CD8-positive, alpha-beta T cell (primary cell): ENCODE measurements at places on chromosomes 5 and 9. TPM values are rescaled to one million over a fixed set of nuclear protein-coding genes. Genes with fewer than 3 reads are reported as not detected.

GRCh38 chr5:54243483-54244080, 66.8 kb downstream of the ARL15 start:
- DNase-seq = no peak

Gene GRXCR2
- not detected for total RNA-seq

Gene GTF3C5
- 58.7 TPM for total RNA-seq

Gene CNTNAP3B
- not detected for total RNA-seq

Gene SIGMAR1
- 8.5 TPM for total RNA-seq

- DNase-seq = no peak
These were observed 72.1 kb upstream of the HSPB3 start for GRCh38 chr5:54383225-54383901.

DNA sequence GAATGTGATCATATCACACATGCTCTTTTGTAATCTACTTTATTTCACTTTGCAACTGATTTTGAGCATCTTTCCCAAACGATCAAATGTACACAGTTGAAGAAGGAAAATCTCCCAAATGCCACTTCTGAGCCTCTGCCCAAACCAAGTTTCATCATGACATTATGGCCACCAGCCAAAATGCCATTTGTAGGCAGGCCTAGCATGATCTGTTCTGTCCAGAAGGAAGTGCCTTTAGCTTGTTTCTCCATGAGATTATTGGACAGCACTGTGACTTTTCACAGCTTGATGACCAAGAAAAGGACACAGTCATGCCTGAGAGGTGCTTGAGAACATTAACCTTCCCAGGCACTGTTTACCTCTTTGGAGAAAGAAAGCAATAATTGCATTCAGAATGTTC, 73.2 kb upstream of the PIP5K1B start:
- DNase-seq = no peak

- DNase-seq = no peak
These were observed 83.9 kb downstream of the NR3C1 start for GRCh38 chr5:143319437-143320227.

Gene ADGRV1
- 0.50 TPM for total RNA-seq

Gene ANKRD55
- not detected for total RNA-seq

Gene KCTD16
- total RNA-seq = not detected

GRCh38 chr5:19536387-19536786, 451.6 kb downstream of the CDH18 start:
- no peak for DNase-seq

DNA sequence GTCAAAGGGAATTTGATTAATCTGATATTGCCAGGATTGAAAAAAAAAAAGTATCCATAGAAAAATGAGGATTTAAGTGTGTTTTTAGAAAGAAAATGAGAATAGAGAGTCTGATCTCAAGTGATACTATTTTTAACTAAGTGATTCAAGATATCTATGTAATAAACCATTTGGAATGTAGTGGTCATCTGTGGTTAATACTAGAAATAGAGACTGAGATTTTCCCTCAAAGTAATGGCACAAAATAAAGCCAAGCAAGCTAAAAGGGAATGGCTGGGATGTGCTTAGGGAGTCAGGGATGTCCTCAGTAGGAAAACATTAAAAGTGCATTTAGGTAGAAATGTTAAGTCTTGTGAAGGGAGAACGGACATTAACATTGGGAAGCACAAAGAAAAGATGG, 90.6 kb downstream of the FBXO4 start:
- DNase-seq = no peak

DNA sequence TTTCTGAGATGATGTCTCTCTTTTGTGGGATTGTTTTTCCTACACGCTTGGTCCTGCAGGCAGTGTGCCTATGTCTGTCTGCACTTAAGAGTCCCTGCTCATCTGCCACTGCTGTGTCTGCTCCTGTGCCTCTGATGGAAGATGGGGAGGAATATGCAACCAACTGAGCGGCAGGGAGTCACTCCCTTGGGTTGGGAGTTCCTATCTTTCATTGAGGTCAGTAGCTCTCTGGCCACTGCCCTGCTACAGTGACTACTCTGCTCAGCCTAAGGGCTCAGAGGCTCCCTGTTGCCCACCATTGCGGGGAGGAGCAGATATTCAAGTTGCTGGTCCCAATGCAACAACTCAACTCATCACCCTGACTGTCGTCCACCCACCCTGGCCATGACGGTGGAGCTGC, 13.4 kb upstream of the FAM163B start:
- DNase-seq = no peak

Gene LCN12
- total RNA-seq = 2.4 TPM

Gene IRX1
- not detected for total RNA-seq

Gene RGS7BP
- not detected for total RNA-seq

Gene CMBL
- not detected for total RNA-seq

DNA sequence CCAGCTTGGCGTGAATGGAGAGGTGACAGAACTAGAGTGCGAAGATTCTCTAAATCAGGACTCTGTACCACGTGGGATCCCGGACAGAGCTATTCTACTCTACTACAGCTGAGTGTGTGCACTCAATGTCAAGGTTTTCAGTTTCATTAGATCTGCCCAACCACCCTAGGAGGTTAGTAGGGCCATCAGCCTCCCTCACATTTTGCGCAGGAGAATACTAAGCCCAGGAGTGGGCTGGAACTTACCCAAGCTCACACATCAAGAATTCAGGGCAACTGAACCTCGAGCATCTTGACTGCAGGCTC, 68.3 kb upstream of the TBC1D2 start:
- no peak for DNase-seq

GRCh38 chr5:16597946-16598694, 18.7 kb downstream of the RETREG1 start:
- no peak for DNase-seq

GRCh38 chr5:157370967-157371366, 89.0 kb upstream of the NIPAL4 start:
- no peak for DNase-seq

DNA sequence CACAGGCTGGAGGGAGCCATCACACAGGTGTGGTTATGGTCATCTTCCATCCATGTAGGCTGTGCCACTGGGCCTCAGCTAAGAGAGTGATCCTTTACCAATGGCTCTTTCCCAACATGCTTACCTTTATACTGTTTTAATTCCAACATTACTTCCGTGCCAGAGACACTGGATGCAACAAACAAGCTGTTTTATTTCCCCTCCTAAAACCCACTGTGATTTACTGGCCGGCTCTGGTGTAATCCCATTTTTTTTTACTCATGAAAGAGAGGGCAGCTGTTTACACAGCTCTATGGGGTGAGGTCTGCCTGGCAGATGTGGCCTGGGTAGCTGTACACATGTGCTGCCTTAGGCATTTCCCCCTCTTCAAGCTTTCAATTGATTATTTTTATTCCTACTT, 58.5 kb downstream of the MACROH2A1 start:
- no peak for DNase-seq

DNA sequence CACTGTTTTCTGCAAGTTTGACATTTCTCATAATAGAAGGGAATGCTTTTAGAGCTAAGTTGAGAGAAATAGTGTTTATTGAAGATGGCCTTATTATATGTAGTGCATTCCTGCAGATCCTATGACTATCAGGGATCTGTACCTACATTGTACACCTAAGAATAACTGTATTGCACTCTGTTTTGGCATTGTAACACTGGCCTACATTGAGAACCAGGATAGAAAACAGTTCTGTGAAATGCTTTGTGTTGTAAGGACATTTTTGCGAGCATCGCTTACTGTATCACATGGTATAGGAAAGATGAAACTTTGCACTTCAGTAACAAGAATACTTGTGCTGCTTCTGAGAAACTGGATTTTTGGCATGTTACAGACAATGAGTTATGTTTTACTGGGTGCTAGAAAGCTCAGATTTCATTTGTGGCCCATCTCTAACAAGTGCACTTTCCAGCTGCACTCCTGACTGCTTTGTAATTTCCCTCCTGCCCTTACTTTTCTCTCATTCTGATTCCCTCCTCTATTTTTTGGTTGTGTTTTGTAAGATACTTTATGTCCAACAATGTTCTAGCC, 30.6 kb downstream of the C9orf85 start:
- no peak for DNase-seq

Gene PCDHB12
- total RNA-seq = not detected

Gene SLC6A7
- not detected for total RNA-seq

DNA sequence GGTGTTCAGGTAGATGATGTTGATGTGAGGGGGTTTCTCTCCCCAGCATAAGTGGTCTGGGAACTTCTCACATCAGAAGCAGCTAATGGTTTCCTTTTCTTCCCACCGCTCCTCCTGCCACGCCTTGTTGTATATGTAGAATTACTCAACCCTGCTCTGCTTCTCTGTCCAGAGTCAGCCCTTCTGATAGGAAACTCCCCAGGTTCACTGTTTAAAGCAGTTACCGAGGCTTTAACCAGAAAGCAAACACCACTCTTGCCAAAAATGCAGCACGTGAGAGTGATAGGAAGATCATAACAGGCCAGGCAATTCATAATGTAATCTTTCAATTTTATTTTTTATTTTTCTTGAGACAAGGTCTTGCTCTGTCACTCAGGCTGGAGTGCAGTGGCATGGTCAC, 10.5 kb upstream of the TMEM252 start:
- no peak for DNase-seq

Gene GNA14
- total RNA-seq = not detected

DNA sequence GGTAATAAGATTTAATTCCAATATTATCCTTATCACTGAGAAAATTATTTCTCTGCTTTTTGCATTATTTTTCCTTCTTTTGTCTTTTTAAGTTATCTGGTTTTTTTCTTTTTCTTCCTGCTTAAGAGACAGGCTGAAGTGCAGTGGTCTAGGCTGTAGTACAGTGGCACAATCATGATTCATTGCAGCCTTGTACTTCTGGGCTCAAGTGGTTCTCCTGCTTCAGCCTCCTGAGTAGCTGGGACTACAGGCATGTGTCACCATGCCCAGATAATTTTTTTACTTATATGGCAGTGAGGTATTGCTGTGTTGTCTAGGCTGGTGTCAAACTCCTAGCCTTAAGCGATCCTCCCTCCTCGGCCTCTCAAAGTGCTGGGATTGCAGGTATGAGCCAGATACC, 93.9 kb downstream of the SLC44A1 start:
- DNase-seq = no peak

Gene SLC36A3
- not detected for total RNA-seq

GRCh38 chr5:132089363-132089762, 15.8 kb downstream of the CSF2 start:
- DNase-seq = no peak

- DNase-seq = peak; percentile 14
These were observed 4.2 kb downstream of the DPP7 start for GRCh38 chr9:137110147-137110910.

DNA sequence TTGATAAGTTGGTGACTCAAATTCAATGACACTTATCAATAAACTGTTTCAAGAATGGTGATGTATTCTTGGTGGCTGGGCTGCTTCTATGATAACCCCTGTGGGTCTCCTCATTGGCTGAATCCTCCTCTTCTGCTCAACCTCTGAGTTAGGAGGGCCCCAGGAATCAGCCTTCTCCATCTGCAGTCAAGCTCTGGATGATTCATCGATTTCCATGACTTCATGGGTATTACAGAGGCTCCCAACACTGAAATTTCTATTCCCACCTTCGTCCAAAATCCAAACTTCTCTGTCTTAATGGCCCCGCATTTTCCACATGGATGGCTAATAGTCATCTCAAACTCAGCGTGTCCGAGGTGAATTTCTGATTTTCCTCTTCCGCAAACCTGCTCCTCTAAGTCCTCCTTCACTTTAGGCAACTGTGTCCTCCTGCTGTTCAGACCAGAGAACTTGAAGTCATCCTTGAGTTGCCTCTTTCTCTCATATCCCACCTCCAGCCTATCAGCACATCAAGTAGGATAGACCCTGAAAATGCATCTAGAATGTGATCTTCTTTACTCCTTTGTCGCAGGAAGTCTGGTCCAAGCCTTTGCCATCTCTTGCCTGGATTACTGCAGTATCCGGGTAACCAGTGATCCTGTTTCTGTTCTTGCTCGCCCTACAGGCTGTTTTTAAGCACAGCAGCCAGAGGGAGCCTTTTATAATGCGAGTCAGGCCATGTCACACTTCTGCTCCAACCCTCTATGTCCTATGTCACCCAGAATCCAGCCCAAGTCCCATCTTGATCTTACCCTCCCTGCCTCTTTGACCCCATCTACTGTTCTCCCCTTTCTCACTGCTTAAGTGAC, 41.4 kb upstream of the IL7R start:
- no peak for DNase-seq

DNA sequence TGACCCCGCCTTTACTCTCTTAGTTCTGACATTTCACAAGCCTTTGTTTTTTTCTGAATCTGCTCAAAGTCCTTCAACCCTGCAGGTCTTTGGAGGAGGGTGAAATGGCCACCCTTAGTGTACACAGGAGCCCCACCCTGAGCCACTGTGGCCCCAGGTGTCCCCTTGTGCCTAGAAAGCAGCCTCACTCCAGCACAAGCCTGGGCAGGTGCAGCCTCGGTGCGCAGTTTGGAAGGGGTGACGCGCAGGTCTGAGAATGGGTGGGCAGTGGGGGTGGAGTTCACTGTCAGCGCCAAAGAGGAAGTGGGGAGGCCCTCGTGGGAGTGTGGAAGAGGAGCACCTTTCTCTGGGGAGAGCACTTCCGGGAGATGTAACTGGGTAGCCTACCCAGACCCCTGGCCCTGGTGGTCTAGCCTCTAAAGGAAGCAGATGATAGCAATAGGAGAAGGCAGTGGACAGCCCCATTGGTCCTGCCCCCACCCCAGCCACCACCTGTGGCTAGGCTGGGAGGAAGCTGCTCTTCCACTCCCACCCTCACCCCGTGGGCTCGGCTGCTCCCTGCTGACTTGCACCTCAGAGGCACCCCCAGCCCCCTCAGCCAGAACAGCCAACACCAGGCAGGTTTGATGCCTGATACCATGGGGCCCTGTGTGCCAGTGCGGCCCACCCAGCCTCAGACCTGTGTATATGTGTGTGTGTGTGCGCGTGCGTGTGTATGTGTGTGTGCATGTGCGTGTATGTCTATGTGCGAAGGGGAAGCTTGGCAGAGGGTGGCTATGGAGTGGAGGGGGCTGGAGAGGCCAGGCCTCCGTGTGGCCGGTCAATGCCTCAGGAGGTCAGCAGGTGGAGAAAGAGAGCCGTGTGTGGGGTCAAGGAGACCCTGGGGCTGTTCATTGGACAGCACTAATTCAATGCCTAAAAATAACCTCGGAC, 16.8 kb upstream of the DAB2IP start:
- no peak for DNase-seq

Gene CDKN2B-AS1
- 0.71 TPM for total RNA-seq

GRCh38 chr5:135608761-135609443, 30.1 kb upstream of the CXCL14 start:
- no peak for DNase-seq

Gene SNCB
- not detected for total RNA-seq

Gene PCDHGA3
- not detected for total RNA-seq

- DNase-seq = peak; percentile 62
These were observed 13.1 kb downstream of the LRRC26 start for GRCh38 chr9:137156567-137157375.

Gene PJA2
- total RNA-seq = 94.4 TPM

Gene VDAC1
- total RNA-seq = 68.1 TPM

Gene SMIM3
- total RNA-seq = 4.9 TPM
